ENCODE measurements at places on chromosomes 12 and 14.

- no peak for DNase-seq
Measured at GRCh38 chr12:9662488-9662887, 7.0 kb upstream of the CLEC2D start.

GRCh38 chr12:79552192-79552591, 138.6 kb downstream of the PAWR start:
- no peak for DNase-seq

- DNase-seq = no peak
Measured at GRCh38 chr12:68812553-68813241, 4.7 kb downstream of the MDM2 start.

GRCh38 chr14:25488961-25489360, 439.0 kb upstream of the STXBP6 start:
- DNase-seq = no peak

- DNase-seq = no peak
Measured at GRCh38 chr12:54273981-54274380, 5.9 kb downstream of the CBX5 start.

DNA sequence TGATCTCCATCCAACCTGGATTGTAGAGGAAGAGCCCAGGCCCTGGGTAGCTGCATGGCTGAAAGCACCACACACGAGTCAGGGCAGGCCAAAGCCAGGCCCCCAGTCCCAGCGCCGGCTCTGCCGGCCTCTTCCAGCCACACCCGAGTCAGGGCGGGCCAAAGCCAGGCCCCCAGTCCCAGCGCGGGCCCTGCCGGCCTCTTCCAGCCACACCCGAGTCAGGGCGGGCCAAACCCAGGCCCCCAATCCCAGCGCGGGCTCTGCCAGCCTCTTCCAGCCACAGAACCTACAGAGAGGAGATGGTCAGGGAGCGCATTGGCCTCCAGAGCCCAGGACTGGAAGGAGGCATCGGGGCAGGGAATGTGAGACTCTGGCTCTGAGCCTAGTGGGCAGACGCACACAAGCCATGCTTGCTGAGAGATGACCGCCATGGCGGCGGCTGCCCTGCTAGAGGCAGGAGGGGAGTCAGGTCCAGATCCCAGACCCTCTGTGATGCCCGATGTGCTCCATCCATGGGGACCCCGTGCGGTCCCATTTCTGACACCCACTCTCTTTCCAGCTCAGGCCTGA, 30.2 kb downstream of the BEGAIN start:
- no peak for DNase-seq

- DNase-seq = no peak
Measured at GRCh38 chr14:94543449-94544124, 17.7 kb upstream of the SERPINA4 start.

DNA sequence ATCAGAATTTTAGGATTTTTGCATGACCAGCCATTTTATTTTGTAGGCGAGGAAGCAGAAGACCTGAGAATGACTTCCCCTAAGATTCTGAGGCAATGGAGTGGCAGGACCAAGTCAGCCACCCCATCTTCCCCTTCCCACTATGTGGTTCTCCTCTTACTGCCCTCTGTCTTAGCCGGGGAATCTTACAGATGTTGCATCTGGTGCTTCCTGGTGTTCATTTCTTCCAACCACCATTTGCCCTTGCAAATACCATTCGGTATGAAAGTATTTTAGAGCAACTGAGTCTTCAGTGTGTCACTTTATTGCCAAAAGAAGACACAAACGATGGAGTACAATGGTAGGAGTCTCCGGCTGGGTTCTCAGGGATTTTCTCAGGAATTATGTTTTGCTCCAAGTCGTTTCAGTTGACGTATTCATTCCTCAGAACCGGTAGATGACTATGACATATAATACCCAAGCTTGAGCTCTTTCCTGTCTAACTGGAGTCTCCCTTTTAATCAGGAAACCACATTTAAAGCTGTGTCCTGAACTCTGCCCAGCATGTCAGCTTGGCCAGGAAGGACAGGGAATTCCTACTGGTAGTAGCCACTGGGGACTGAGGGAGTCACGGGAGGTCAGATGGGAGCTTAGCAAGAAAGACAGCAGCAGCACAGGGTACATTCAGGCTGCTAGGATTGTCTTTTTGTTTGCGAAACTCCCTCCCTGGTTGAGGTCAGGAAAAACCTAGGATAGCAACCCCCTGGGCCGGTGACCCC, 87.0 kb downstream of the SAMD4A start:
- no peak for DNase-seq

- DNase-seq = no peak
Measured at GRCh38 chr12:80861641-80862378, 75.9 kb downstream of the LIN7A start.

- no peak for DNase-seq
Measured at GRCh38 chr14:98160901-98161300, 1111.1 kb downstream of the BCL11B start.

DNA sequence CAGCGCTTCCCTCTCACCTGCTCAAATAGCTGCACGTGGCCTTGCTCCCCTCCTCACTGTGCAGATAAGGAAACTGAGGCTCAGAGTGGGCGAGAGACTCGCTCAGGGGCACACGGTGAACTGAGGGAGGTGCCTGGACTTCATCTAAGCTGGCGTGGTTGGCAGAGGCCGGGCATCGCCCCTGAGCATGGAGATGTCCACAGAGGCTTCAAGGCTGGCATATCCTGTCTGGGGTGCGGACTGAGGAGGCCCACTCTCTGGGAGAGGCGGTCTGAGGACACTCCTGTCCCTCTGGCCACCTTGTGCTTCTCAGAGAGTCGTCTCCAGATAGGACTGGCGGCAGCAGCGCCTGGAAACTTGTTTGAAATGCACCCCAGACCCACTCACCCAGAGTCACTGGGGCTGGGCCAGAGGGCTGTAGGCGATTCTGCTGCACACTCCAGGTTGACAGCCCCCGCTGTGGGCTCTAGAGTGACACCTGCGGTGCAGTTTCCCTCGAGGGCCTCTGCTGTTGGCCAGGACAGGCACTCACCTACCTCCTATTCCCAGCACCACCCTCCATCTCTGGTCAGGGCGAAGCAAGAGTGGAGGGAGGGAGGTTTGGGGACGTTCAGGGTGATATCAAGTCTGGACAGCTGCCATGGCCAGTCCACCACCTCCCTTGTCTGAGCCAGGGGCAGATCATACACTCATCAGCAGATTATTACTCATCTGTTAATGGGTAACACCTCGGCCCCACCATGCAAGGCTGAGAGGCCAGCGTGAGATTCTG, 11.2 kb upstream of the LBHD2 start:
- no peak for DNase-seq

DNA sequence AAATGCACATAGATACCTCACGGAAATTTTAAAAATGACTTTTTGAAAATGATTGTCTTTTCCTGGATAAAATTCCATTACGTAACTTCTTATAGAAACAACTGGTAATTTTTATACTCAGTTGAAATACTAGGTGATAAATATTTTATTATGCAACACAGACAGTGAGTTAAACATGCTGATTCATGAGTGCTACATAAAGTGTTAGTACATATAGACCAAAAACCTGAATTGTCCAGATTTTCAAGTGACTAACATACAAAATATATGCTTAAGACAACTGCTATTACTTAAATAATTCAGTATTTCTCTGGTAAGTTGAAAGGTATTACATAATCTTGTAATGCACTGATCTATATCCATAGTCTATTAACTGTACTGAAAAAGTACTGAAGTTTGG, 11.9 kb downstream of the PTPRO start:
- DNase-seq = no peak

DNA sequence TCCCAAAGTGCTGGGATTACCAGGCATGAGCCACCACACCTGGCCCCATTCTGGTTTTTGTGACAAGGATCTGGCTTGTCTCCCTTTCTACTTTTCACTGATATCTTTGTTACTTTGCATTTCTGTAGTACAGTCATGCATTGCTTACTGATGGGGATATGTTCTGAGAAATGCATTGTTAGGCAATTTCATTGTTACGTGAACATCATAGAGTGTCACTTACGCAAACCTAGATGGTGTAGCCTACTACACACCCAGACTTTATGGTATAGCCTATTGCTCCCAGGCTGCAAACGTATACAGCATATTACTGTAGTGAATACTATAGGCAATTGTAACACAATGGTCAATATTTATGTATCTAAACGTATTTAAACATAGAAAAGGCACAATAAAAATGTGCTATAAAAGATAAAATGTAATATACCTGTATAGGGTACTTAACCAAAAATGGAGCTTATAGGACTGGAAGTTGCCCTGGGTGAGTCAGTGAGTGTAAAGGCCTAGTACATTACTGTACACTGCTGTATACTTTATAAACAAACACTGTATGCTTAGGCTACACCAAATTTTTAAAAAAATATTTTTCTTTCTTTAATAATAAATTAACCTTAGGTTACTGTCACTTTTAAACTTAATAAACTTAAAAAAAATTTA, 16.0 kb downstream of the MRPL42 start:
- no peak for DNase-seq

DNA sequence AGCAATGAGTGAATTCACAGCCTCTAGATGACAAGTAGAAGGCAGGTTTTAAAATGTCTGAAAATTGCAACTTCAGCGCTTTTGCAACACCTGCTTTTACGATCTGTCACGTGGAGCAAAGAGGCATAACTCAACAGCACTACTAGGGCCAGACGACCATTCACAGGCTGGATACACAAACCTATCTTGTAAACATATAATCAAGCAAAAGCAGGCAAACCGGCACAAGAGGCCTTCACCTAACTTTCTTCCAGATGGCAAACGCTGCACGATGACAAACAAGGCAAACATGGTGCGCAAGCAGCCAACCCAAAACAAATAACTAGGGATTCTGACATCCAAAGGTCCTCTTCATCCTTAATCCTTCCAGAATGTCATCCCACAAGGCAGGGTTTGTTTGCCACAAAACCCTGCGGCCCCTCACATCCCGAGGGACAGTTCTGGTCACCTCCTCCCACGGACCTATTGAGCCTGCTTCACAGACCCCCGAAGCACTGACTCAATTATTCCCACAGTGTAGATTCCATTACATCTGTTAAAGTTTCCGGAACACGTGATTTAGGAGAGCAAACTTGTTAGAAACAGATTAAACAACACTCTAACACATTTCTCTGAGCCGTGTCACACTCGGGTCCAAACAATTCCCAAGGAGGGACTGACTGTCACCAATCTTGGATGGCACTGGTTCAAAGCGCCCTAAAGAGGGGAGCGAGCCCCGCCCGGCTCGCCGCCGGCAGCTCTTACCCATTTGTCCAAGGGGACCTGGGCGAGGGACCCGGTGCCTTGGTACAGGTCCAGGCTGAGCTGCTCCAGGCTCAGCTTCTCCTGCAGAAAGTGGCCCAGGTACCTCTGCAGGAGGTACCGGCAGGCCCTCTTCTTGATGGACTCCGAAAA, 823 bp downstream of the ATG2B start:
- DNase-seq = peak; percentile 25

DNA sequence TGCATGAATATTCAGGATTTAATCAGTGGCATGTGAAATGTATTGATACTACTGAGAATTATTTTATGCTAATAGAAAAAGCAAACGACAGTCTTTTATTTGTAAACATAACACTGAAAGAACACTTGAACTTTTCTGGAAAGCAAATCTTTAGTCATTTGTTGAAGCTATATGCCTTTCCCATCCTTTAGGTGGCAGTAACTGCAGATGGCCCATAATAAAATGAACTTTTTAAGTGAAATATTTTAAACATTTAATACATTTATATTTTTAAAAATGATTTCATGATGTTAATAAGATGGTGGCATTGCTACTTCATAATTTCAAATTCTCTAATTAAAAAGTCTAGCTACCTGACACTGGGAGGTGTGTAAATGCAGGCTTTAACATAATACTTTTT, 13.9 kb upstream of the KRR1 start:
- no peak for DNase-seq

DNA sequence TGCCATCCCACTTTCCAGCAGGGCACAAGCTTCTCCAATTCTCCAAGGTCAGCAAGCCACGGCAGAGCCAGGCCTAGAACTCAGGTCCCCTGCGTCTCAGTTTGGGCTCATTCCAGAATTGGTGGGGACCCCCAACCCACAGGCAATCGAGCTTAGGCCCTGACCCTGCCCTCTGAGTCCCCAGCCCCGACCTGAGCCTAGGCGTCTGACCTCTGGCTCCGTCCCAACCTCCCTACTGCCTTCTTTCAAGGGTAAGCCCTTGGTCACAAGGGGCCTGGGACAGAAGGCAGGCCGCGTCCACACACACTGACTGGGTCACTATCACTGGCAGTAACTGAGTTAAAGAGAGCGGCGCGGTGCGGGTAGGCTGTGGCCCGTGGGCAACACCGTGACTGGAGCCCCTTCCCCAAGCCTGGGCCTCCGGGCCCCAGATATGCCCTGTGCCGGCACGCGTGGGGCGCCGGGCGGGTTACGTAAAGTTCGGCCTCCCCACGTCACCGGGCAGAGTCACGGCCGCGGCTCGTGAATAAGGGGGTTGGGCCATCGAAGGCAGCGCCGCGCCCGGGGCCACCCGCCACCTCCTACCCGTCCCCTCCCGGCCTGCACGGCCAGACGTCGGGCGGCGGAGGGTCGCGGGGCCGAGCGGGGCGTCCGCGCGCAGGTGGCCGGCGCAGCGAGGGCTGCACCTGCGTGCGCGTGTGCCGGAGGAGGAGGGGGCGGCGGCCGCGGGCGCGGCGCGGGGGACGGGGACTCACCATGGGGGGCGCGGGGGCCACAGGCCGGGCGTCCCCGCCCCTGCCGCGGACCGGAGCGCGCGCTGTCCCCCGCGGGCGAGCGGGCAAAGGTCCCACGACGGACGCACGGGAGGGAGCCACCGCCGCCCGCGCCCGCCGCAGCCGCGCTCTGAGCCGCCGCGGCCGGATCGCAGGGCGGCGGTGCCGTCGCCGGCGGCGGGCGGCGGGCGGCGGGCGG, 516 bp downstream of the ANKRD9 start:
- no peak for DNase-seq

DNA sequence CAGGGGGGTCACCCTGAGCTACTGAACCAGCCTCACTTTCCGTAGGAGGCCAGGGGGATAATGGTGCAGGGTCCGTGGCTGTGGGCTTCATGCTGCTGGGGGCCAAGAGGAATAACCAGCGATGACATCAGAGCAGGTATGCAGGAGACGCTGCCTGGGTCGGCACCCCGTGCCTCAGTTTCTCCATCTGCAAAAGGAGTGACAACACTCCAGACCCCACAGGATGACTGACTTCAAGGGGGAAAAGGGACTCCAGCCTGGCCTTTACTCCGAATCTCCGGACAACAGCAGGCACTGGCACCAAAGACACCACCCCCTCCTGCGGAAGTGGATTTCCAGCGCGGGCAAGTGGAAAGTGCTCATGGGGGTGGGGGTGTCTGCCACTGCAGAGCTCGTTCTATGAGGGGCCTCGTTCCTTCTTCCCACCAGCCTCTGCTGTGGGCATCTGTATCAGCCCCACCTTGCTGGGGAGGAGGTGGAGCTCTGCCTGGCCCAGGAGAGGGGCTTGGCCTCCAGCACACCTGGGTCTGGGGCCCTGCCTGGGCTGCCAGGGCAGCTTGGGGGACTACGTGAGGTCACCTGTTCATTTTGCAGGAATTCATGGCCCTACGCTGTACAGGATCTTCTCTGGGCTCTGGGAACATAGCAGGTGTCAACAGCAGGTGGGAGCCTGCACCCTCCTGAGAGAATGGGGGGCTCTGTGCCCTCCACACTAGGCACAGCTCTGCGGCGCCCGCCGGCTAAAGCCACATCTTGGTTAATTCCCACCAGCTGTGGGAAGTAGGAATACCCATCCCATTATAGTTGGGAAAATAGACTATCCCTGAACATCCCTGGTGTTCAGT, 216.6 kb upstream of the C14orf180 start:
- no peak for DNase-seq
